ENCODE measurements at places on chromosomes 2 and 18.

DNA sequence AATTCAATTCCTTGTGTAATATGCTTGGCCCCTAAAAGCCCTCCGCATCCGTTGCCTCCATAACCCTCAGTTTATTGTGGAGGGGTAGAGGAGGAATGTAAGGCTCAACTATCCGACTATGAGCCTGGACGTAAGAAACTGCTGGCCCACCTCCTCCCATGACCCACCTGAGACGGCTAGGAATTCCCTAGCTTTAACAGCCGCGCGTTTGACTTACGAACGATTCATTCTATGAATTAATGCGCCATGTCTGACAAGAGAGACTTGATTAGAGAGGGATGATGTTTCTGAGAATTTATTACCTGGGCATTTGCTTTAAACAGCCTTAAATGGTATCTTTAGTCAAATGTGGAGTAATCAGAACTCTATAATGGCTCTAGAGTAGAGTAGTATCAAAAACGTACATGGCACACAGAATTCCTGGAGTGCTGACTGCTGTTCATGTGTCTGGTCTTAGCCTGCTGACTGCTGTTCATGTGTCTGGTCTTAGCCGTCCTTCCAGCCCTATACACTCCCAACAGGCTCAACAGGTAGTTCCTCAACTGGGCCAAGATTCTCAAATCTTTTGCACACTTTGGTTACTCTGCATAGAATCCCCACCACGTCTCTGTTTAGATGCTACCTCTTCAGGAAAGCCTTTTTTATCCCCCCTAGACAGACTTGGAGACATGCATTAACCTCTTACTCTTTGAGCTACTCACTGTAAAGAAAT lies 899 bp upstream of the GFPT1 start:
- DNase-seq: no peak

DNA sequence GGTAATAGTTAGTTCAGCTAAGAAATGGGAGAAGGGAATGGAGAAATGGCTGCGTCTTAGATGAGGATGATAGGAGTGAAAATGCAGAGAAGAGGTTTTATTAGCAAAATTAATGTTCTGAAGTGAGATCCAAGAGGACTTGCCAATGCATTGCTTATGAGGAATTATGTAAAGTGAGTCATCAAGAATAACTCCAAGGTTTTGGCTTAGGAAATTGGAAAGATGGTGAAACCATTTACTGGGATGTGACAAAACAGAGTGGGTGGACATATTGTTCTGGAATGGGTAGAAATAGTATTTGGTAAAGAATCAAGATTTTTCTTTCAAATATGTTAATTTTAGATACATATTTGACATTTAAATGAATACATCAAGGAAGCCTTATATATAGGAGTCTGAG lies 306.6 kb upstream of the CYRIA start:
- DNase-seq: no peak

DNA sequence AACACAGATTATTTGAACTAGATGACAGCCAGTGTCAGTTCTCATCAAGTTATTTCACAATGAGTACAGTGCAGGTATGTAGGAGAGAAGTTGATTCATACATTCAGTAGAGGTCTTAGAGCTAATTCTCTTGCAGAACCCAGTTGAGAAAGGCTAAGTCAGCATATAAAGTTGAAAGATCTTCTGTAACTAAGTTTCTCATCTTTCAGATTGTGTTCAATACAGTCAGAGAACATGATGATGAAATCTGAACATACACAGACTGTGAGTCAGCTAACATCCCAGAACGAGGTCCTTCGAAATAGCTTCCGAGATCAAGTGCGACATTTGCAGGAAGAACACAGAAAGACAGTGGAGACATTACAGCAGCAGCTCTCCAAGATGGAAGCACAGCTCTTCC lies 41.9 kb upstream of the LIMS1 start:
- DNase-seq: no peak

DNA sequence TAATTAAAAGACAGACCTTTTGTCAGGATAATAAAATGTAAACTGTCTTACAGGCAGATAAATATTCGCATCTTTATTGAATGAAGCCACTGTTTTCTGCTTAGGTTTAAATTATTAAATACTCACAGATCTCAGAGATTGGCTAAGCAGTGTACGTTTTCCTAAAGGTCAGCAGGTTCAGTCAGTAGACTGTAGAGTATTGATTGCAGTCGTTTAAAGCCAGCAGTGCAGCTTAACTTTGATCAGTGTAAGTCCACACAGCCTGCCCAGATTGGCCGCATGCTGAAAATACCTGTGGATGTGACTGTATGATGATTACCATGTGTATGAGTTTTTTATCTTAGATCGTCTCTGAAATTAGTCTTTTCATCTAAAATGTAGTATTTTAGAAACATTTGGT lies 42.3 kb downstream of the ATP9B start:
- DNase-seq: no peak

GRCh38 chr2:170217778-170218251 lies 39.9 kb downstream of the MYO3B start:
- DNase-seq: no peak

GRCh38 chr2:197236816-197237215 lies 73.8 kb downstream of the ANKRD44 start:
- no peak for DNase-seq
